ENCODE measurements at places on chromosomes 13 and 19.

DNA sequence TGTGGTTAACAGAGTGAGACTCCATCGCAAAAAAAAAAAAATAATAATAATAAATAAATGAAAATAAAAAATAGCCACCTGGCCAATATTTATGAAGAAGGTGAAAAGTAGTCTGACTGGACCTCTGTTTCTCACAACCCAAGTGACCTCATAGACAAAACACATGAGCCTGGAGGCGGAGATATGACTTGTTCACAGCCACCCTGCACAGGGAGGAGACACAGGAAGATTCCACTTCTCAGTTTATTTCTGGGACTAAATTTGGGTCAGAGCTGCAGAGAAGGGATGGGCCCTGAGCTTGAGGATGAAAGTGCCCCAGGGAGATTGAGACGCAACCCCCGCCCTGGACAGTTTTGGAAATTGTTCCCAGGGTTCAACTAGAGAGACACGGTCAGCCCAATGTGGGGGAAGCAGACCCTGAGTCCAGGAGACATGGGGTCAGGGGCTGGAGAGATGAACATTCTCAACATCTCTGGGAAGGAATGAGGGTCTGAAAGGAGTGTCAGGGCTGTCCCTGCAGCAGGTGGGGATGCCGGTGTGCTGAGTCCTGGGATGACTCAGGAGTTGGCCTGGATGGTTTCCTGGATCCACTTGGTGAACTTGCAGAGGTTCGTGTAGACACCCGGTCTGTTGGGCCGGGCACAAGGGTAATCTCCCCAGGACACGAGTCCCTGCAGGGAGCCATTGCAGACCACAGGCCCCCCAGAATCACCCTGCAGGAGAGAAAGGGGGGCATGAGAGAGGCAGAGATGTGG, 9.6 kb downstream of the KLK5 start:
- DNase-seq: no peak

- no peak for DNase-seq
Measured at GRCh38 chr13:22187329-22187728, 516.5 kb downstream of the FGF9 start.

GRCh38 chr13:44541601-44542000, 34.5 kb downstream of the TSC22D1 start:
- no peak for DNase-seq

DNA sequence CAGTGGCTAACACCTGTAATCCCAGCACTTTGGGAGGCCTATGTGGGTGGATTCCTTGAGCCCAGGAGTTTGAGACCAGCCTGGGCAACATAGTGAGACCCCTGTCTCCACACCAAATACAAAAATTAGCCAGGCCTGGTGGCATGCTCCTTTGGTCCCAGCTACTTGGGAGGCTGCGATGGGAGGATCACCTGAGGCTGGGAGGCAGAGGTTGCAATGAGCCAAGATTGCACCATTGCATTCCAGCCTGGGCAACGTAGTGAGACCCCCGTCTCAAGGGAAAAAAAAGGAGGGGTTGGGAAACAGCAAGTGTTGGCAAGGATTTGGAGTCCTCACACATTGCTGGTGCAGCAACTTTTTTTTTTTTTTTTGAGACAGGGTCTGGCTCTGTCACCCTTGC, 19.2 kb downstream of the SPTBN4 start:
- no peak for DNase-seq

DNA sequence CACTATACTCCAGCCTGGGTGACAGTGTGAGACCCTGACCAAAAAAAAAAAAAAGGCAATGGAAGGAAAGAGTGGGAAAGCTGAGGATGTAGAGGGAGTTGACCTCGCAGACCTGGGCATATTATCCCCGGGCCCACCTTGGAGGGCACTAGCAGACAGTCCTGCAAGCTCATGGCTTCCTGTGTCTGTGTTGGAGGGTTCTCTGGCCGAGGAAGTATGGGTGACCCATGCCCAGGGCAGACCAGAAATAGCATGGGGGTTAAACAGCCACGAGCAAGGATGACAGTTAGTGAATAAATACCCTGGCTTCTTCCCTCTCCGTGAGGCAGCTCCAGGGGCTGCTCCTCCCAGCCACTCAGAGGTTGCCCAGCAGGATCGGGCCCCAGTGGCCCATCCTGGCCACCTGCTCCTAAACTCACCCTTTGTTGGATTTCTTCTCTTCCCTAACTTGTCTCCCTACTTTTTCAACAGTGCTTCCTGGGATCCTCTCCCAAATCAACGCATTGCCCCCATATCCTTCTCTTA, 485.8 kb downstream of the ZNF536 start:
- DNase-seq: no peak

DNA sequence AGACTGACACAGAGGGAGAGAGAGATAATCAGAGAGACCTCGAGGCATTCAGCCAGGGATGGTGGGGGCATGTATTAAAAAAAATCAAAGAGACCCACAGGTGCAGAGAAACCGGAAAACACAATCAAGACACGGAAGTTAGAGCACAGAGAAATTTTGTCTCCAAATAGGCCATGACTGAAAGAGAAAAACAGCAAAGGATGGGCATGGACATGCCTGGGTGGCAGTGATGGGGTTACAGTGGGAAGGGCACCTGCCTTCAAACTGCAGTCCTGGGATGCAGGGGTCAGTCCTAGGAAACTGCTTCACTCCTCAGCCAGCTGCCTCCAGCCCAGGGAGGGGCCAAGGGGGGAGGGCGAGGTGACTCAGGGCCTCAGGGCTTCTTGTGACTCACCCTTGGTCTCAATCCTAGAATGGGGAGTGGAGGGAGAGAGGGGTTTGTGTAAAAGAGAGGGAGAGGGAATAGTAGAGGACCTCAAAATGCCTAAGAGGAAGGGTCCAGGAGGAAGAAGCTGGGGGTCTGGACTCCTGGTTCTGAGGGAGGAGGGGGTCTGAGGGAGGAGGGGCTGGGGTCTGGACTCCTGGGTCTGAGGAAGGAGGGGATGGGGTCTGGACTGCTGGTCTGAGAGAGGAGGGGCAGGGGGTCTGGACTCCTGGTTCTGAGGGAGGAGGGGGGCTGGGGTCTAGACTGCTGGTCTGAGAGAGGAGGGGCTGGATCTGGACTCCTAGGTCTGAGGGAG, 3.6 kb upstream of the KCNN4 start:
- DNase-seq: peak; percentile 65

DNA sequence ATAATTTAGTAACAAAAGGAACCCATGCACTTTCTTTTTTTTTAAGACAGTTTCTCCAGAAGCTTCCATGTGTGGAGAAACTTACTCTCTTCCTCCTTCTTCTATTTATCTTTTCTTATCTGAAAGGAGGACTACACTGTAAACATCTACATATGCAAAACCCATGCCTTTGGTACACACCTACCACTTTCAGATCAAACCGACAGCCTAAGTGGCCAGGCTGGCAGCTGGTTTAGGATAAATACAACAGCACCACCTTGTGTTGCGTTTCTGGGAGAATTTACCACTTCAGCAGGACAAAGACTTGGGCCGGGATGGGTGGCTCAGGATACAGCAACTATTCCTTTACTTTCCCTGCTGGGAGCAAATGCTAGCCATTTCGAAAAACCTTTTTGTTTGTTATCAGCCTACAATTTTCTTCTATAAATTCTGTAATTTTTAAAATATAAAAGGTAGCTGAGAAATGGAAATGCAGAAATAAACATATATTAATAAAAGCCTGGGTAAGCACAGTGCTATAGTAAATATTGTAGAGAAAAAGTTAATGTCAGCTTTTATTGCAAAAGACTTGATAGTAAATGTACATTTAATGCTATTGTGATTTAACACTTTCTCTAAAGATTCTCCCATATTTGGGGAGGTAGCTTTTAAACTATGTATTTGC, 94.0 kb upstream of the RFC3 start:
- peak; percentile 74 for DNase-seq

- no peak for DNase-seq
Measured at GRCh38 chr13:20350819-20351218, 118.7 kb upstream of the GJB6 start.

- DNase-seq: no peak
Measured at GRCh38 chr19:1062387-1063029, 4.5 kb upstream of the ARHGAP45 start.

DNA sequence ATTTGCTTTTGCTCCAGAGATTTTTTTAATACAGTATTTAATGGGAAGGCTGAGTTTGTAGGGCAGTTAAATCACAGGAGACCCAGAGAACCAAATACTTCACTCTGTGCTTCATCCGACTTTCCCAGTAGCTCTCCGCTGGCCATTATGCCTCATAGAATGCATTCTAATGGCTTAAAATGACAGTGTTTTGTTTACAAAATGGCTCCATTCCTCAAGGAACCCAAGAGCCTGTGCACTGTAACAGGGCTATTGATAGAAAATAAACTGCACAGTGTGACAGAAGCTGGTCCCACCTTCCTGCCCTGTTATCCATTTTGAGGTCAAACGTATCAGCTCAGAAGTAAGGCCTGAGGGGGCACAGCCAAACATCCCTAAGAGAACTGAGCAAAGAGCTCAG, 136.5 kb downstream of the RAP2A start:
- no peak for DNase-seq

GRCh38 chr13:50292081-50292480, 276.8 kb downstream of the KCNRG start:
- DNase-seq: no peak

- DNase-seq: no peak
Measured at GRCh38 chr13:94660695-94661326, 51.5 kb downstream of the SOX21 start.

DNA sequence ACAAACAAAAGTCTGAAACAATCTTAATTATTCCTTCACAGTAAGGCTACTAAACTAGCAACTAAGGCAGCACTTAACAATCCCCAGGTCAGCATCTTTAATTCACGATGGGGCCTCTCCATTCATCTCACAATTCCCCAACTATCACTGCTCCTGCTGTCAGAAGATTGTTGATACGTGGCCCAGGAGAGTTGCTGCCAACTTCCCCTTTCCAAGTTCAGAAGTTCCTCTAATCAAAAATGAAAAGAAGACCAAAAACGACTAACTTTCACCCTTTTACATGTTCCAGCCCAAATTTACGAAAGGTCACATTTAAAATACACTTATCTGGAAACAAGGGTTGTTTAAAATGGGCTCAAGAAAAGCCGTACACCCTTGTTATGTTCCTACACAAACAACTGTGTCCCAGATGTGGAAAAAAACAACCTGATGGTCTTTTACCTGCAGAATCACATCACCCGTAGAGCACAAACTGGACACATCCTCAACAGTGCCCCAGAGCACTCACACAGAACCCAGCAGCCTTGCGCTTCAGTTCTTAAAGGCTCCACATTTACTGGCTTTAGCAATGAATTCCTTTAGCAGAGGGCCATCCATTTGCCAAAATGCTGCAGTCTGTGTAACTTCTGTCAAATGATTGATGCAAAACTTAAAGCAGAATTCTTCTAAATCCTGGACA, 38.0 kb downstream of the PHF11 start:
- DNase-seq: peak; percentile 71

DNA sequence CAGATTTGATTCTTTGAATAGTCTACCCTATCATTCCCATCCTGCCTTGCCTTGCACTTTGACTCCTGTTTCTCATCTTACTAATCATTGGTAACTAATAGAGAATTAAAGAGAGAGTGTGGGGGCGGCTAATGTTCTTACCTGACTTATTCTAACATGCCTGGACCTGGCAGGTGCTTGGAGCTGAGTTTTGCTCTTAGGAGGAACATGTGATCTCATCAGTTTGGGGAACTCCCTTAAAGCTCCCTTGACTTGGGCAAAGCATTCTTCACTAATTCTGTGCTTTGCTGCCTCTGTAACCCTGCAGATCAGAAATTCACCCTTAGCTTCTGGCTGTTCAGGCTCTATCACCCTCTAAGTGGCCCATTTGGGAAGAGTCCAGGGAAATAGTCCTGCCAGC, 861.1 kb downstream of the GPC5 start:
- no peak for DNase-seq

DNA sequence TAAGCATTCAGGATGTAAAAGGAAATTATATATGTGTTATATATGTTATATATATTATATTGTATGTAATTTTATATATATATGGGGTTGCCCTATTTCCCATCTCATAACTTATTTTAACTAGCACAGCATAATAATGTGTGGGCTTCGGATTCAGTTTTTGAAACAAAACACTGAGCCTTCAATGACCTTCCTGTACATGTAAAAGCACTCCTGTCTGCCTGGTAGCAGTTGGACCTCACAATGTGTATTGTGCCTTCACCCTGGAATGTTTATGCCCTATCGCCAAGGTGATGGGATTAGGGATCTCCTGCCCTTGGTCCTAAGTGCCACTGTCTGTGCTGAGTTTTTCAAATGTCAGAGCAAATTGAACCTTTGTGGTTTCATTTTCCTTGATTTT, 968.8 kb downstream of the TUBA3C start:
- DNase-seq: no peak

- DNase-seq: peak; percentile 57
Measured at GRCh38 chr19:50705422-50706019, 14.1 kb downstream of the SHANK1 start.

DNA sequence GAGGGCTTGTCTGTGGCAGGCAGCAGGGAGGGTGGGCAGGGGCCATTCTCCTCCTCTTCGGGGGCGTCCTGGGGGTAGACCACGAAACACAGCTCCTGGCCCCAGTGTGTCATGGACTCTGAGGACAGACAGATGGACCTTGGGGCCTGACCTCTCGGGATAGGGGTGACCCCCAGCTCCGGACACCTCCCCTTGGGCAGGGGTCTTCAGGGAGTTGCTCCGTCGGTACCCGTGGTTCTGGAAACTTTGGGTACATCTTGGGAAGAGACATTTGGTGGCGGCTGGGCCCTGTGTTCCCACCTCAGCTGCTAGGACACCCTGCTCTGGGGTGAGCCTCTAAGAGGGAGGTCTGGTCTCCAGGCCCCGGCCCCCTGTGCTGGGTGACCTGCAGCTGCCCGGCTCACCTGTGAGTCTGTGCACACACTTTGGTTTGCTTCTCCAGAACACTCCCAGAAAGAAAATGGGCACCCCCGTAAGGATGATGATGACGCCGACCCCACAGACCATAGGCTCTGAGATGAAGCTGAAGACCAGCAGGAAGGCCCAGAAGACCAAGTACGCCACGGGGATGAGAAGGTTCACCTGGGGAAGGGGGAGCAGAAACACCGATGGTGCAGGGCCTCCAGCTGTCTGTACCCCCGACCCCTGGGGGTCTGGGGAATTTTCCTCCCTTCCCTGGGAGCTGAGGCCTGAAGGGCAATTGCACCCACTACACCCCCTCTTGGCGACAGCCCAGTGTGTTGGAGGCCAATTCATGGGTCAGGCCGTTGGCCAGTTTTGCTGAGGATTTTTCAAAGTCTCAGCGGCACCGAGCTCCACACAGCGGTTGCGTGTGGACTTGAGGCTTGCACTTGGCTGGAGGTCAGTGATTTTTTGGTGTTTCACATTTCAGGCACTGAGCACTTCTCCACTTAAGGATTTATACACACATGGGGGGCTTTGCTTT, 15.0 kb downstream of the LRP3 start:
- DNase-seq: no peak

- no peak for DNase-seq
Measured at GRCh38 chr13:32086791-32087441, 55.3 kb downstream of the FRY start.

DNA sequence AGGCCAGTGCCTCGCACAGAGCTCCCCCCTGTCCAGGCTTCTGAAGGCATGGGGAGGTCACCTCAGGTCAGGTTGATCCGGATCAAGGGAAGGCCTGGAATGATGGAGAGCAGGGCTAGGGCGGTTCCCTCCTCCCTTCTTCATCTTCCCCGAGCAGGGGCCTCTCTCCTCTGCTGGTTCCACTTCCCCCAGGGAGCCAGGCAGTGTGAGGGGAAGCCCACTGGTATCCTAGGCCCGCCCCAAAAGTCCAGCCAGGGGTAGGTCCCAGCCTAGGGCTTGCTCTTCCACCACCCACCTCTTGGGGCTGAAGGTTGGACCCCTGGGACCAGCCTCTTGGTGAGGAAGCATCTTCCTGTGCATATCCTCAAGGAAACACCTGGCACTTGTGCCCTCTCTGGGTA, 16.4 kb upstream of the PRR19 start:
- DNase-seq: peak; percentile 67

- peak; percentile 92 for DNase-seq
Measured at GRCh38 chr13:43023289-43023963, at the start of gene DNAJC15. TSS of gene DNAJC15 (plus strand) at chr13:43023586. CDS start at chr13:43023627, 41 bp downstream.

All from B cell (primary cell).